ENCODE measurements at places on chromosomes 16 and 17.

GRCh38 chr17:67666028-67666427 is 51.7 kb upstream of the NOL11 start:
- no peak for DNase-seq

DNA sequence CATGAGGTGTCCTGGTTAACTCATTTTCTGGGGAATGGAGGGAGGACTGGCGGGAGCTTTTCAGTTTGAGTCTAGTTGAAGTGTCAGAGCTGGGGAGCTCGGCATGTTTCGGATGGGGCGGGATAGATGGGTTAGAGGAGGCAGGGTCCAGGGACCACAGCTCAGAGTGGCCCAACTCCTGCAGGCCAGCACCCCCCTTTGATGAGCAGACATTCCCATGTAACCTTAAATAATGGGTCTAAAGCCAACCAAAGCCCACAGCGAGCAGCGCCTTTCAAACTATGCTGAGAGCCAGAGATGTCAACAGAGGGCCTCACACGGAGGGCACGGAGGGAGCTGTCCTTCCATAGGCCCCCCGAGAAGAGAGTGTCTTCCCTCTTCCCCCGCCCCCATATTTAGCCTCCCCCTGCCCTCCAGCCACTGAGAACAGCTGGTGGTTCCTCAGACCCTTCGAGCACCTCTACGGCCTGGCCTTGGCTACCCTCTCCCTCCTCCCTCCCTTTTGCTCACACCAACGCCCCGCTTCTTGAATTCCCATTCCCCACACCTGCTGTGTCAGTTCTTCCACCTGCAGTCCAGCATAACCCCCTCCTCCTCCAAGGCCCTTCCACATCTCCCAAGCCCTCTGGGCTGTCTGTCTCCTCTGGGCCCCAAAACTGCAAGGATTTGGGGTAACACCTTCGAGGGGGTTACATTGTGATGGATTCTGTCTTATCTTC is 21.8 kb downstream of the RAB11FIP4 start:
- DNase-seq: no peak

GRCh38 chr17:42775534-42776098 is 2.4 kb downstream of the VPS25 start:
- no peak for DNase-seq

GRCh38 chr16:78225919-78226318 is 126.5 kb downstream of the WWOX start:
- DNase-seq: no peak

- no peak for DNase-seq
These were observed 63.9 kb downstream of the NUP88 start for GRCh38 chr17:5355421-5356129.

DNA sequence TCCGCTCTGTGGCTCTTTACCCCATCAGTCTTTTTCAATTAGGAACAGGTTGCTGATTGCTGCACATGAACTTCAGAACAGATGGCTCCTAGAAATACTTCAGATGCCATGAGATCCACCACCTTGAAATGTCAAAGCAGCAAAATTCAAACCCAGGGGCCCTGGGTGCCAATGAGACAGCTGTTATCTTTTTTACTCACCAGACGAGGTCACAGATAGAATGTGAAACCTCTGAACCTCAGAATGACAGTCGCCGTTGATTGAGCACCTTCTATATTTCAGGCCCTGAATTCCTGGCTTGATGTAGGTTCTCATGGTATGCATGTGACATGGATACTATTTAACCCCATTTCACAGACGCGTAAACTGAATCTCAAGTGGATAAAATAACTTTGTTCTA is 63.0 kb downstream of the MAF start:
- DNase-seq: no peak

All from NCI-H2107 (cell line).